ENCODE measurements at places on chromosomes 11 and 22.
A peak's percentile ranks its signal among the peaks of the same experiment; 100 is the strongest.

- H3K27ac ChIP-seq: no peak overlapping the region
- no peaks in the 10 kb centered on the region for H3K27me3 ChIP-seq
- H3K4me3 ChIP-seq: peak overlapping the region; percentile 89
- peaks cover 4% of the 10 kb centered on the region for H3K36me3 ChIP-seq
Measured at GRCh38 chr22:38981005-38981991, 849 bp upstream of the APOBEC3B start.

- no peaks in the 10 kb centered on the region for H3K27me3 ChIP-seq
- no peak for DNase-seq
- H3K4me3 ChIP-seq: no peak overlapping the region
- no peaks in the 10 kb centered on the region for H3K4me1 ChIP-seq
- no peaks in the 10 kb centered on the region for H3K36me3 ChIP-seq
- H3K27ac ChIP-seq: no peak overlapping the region
Measured at GRCh38 chr11:106958517-106959248, 59.6 kb downstream of the GUCY1A2 start.

- H3K27ac ChIP-seq: no peak overlapping the region
- DNase-seq: no peak
- H3K4me3 ChIP-seq: no peak overlapping the region
- peaks cover 12% of the 10 kb centered on the region for H3K4me1 ChIP-seq
Measured at GRCh38 chr11:128198216-128198772, 389.1 kb downstream of the ETS1 start.

DNA sequence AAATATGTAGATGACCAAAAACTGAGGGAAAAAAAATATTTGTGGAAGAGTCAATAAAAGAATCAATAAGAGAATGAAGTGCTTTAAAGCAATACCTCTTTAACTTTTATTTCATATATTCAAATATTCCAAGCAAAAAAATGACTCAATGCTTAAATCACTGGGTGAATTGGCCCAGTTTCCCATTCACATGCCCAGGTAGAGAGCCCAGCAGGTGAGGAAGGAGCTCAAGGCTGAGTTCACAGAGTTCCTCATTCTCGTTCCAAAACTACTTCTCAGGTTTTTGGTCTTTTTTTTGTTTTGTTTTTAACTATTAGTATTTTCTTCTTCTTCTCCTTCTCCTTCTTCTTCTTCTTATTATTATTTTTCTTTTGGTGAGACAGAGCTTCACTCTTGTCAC is 30.2 kb downstream of the SLC1A2 start:
- peaks cover 2% of the 10 kb centered on the region for H3K36me3 ChIP-seq
- no peaks in the 10 kb centered on the region for H3K27me3 ChIP-seq
- H3K27ac ChIP-seq: peak overlapping the region; percentile 27
- peaks cover 3% of the 10 kb centered on the region for H3K4me1 ChIP-seq

DNA sequence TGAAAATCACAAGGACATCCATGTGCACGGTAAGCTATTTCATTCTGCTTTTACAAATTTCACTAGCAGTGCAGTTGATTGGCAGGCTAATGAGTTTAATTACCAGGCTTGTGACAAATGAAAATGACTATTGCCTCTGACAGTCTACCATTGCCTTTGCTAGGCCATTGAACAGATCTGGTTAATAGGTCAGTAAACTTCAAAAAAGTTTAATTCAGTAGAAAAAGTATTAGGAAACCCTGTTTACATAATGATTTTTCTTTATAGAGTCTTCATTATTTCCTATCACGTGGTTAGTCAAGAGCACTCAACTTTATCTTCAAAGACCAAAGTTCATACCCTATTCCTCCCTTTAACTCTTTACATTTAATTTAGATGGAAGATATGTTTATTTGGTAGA is 77.0 kb downstream of the PRMT3 start:
- H3K4me3 ChIP-seq: no peak overlapping the region
- DNase-seq: no peak
- H3K36me3 ChIP-seq: peaks cover 60% of the 10 kb centered on the region
- H3K27me3 ChIP-seq: no peaks in the 10 kb centered on the region
- no peak overlapping the region for H3K27ac ChIP-seq
- peaks cover 5% of the 10 kb centered on the region for H3K4me1 ChIP-seq

GRCh38 chr22:23497016-23497885 is 82.8 kb downstream of the IGLL1 start:
- H3K27ac ChIP-seq: peak overlapping the region; percentile 18
- DNase-seq: no peak
- peaks cover 10% of the 10 kb centered on the region for H3K4me1 ChIP-seq
- H3K4me3 ChIP-seq: no peak overlapping the region
- no peaks in the 10 kb centered on the region for H3K27me3 ChIP-seq
- no peaks in the 10 kb centered on the region for H3K36me3 ChIP-seq

- H3K4me3 ChIP-seq: no peak overlapping the region
- no peaks in the 10 kb centered on the region for H3K27me3 ChIP-seq
- H3K36me3 ChIP-seq: peaks cover 65% of the 10 kb centered on the region
- DNase-seq: no peak
Measured at GRCh38 chr11:17314232-17314547, 37.4 kb upstream of the NCR3LG1 start.

DNA sequence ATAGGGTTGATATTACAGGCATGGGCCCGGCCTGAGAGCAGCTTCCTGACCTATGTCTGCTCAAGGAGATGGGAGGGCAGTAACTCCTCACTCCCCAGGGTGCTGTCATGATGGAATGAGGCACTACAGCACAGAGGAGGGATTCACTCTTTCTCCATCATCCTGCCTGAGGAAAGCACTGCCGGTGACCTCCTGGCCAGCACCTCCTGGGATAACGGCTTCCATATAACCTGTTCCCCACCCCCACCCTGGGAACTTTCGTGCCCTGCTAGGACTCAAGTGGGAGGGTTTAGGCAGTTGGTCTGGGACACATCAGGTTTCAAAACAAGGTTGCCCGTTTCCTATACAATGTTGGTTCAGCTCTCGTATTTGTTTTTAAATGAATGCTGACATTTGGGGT is 42.7 kb upstream of the MN1 start:
- H3K36me3 ChIP-seq: peaks cover 42% of the 10 kb centered on the region
- H3K4me3 ChIP-seq: no peak overlapping the region
- no peaks in the 10 kb centered on the region for H3K27me3 ChIP-seq
- no peak overlapping the region for H3K27ac ChIP-seq

DNA sequence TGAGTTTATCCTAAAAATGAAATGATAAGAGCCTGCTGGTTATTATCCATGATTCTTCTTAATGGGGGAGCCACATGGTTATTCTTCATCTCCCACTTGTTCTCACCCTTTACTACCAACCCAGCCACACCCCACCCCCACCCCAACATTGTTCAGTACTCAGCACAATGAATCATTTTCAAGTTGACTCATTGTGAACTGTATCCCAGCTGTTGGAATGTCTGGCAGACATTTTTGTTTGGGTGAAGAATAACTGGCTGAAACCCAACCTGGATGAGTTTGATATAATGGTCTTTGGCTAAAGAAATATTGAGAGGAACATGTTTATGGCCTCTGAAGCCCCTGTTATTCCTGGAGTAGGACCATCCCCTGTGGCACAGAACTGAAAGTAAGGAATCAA is 136.2 kb downstream of the ELP4 start:
- no peak overlapping the region for H3K27ac ChIP-seq
- DNase-seq: no peak
- H3K36me3 ChIP-seq: peaks cover 15% of the 10 kb centered on the region
- H3K27me3 ChIP-seq: no peaks in the 10 kb centered on the region

DNA sequence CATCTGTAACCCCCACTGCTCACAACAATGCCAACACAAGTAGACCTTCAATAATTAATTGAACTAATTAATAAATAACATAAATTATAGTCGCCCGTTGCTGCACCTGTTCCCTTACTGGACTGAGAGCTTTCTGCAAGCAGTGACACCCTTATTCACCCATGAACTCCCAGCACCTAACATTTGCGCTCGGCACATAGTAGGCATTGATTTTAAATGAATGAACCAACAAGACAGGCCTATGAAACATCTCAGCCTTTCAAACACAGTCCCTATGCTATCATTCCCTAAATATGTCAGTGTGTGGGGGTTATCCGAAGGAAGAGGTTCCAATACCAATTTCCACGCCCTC is 1.1 kb downstream of the THAP12 start:
- no peak for DNase-seq
- H3K4me3 ChIP-seq: peak overlapping the region; percentile 96
- peak overlapping the region; percentile 92 for H3K27ac ChIP-seq
- H3K36me3 ChIP-seq: no peaks in the 10 kb centered on the region
- H3K4me1 ChIP-seq: peaks cover 79% of the 10 kb centered on the region
- no peaks in the 10 kb centered on the region for H3K27me3 ChIP-seq

DNA sequence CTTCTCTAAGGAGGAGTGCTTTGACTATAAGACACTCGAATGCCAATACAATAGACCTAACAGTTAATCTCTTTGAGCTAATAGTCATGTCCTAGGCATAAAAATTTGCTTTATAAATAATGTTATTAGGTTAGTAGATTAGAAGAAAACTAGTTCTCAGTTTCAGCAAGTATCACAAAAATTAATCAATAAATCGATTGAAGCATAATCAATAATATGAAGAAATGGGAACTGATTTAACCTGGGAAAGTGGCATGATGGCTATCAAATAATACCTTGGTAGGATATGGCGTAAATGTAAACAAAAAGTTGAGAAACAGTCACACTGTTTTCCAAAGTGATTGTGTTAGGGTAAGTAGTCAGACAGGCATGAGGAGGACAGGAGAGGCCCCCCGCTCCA is 676.3 kb downstream of the OPCML start:
- H3K27ac ChIP-seq: no peak overlapping the region
- no peak for DNase-seq
- no peak overlapping the region for H3K4me3 ChIP-seq
- no peaks in the 10 kb centered on the region for H3K27me3 ChIP-seq
- no peaks in the 10 kb centered on the region for H3K4me1 ChIP-seq

GRCh38 chr22:23566705-23567475 is 13.2 kb downstream of the IGLL1 start:
- peaks cover 16% of the 10 kb centered on the region for H3K27me3 ChIP-seq
- no peak overlapping the region for H3K27ac ChIP-seq
- peak overlapping the region; percentile 78 for H3K4me3 ChIP-seq
- no peaks in the 10 kb centered on the region for H3K36me3 ChIP-seq
- DNase-seq: no peak

Data from naive thymus-derived CD8-positive, alpha-beta T cell (primary cell).